ENCODE measurements at places on chromosomes 5 and 9. TPM values are rescaled to one million over a fixed set of nuclear protein-coding genes. Genes with fewer than 3 reads are reported as not detected.
A peak's percentile ranks its signal among the peaks of the same experiment; 100 is the strongest.

EEIG1 gene
- 32.8 TPM for total RNA-seq

STK32A gene
- 6.2 TPM for total RNA-seq

CDH6 gene
- 6.5 TPM for total RNA-seq

PLAC8L1 gene
- not detected for total RNA-seq

FAM114A2 gene
- total RNA-seq = 7.2 TPM

BAAT gene
- total RNA-seq = 0.53 TPM

ZCCHC7 gene
- 25.1 TPM for total RNA-seq

IPPK gene
- total RNA-seq = 28.0 TPM

IFNK gene
- total RNA-seq = not detected

ELAVL2 gene
- total RNA-seq = not detected

NOTCH1 gene
- total RNA-seq = 120 TPM

GRCh38 chr9:89137542-89138462, 40.8 kb downstream of the SHC3 start:
- no peak overlapping the region for H3K4me3 ChIP-seq
- no peaks in the 10 kb centered on the region for H3K27me3 ChIP-seq
- no peak overlapping the region for H3K27ac ChIP-seq
- H3K4me1 ChIP-seq = peaks cover 3% of the 10 kb centered on the region
- DNase-seq = peak; percentile 77

DNA sequence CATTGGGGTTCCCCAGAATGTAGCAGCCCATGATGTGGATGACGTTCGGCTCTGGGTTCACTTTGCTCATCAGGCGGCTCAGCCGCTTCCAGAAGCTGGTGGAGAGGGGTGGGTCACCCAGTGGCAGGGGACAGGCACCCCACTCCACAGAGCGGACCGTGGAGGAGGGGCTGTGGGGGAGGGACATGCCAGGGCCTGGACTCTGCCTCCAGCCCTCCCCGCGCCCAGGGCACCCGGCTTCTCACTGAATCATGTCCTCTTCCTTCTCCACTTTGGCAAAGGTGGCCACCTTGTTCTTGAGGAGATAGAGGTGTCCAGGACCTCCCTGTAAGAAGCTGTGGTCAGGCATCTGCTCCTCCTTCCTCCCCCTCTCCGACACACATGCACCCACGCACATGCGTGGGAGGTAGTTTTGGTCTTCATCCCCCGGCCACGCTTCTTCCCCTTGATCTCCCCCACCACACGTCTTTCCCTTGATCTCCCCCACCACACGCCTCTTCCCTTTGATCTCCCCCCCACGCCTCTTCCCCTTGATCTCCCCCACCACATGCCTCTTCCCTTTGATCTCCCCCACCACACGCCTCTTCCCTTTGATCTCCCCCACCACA, 8.9 kb upstream of the ENTPD8 start:
- H3K27ac ChIP-seq = no peak overlapping the region
- peaks cover 20% of the 10 kb centered on the region for H3K4me1 ChIP-seq
- no peak for DNase-seq
- H3K27me3 ChIP-seq = no peaks in the 10 kb centered on the region
- H3K36me3 ChIP-seq = peaks cover 30% of the 10 kb centered on the region

- no peak overlapping the region for H3K27ac ChIP-seq
- DNase-seq = no peak
- H3K4me1 ChIP-seq = no peaks in the 10 kb centered on the region
- H3K4me3 ChIP-seq = no peak overlapping the region
- H3K27me3 ChIP-seq = no peaks in the 10 kb centered on the region
- H3K36me3 ChIP-seq = peaks cover 11% of the 10 kb centered on the region
These were observed 25.2 kb downstream of the CYFIP2 start for GRCh38 chr5:157290981-157291711.

GRCh38 chr5:2003690-2004365, 121.1 kb upstream of the IRX4 start:
- H3K27me3 ChIP-seq = no peaks in the 10 kb centered on the region
- no peak overlapping the region for H3K27ac ChIP-seq
- no peaks in the 10 kb centered on the region for H3K36me3 ChIP-seq
- no peaks in the 10 kb centered on the region for H3K4me1 ChIP-seq
- no peak overlapping the region for H3K4me3 ChIP-seq
- DNase-seq = no peak

- no peaks in the 10 kb centered on the region for H3K36me3 ChIP-seq
- no peak overlapping the region for H3K4me3 ChIP-seq
- no peak overlapping the region for H3K27ac ChIP-seq
- H3K4me1 ChIP-seq = no peaks in the 10 kb centered on the region
- H3K27me3 ChIP-seq = no peaks in the 10 kb centered on the region
- DNase-seq = no peak
These were observed 180.5 kb downstream of the CEMIP2 start for GRCh38 chr9:71587576-71588362.

DNA sequence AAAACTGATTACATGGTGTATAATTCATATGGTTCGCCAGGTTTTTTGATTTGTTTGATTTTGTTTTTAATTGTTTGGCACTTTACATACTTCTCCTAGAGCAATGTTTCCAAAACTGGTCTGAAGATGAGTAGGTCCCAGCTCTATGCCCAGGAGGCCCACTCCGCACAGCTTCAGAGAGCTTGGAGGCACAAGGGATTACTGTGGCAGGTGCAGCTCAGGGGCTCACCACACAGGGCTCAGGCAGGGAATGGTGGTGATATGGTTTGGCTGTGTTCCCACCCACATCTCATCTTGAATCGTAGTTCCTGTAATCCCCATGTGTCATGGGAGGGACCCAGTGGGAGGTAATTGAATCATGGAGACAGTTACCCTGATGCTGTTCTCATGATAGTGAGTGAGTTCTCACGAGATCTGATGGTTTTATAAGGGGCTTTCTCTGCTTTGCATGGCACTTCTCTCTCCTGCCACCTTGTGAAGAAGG, 296.6 kb downstream of the MED10 start:
- H3K36me3 ChIP-seq = no peaks in the 10 kb centered on the region
- H3K27ac ChIP-seq = no peak overlapping the region
- H3K4me3 ChIP-seq = no peak overlapping the region
- DNase-seq = no peak

DNA sequence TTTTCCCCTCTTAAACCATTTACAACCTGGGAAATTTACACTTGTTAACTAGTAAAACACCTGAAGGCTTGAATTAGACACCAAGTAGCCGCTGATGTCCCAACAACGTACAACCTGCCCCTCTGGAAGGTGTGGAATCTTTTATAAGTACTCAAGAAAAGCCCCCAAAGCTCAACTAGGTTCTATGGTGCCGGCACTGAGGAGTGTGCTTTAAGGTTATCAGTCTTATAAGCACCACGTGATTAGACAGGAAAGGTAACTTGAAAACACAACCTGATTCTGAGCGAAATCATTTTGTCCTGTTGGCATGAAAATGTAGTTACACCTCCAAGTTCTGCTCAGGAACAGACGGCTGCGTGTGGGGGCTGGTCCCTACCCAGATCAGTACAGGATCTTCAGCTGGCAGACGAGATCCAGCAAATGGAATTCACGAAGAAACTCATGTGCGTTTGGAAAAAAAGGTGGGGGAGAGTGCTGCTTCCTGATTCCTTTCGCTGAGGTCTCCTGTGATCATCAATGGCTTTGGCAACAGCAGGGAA, 195.5 kb downstream of the MEF2C start:
- H3K4me3 ChIP-seq = no peak overlapping the region
- no peak for DNase-seq
- no peaks in the 10 kb centered on the region for H3K36me3 ChIP-seq

DNA sequence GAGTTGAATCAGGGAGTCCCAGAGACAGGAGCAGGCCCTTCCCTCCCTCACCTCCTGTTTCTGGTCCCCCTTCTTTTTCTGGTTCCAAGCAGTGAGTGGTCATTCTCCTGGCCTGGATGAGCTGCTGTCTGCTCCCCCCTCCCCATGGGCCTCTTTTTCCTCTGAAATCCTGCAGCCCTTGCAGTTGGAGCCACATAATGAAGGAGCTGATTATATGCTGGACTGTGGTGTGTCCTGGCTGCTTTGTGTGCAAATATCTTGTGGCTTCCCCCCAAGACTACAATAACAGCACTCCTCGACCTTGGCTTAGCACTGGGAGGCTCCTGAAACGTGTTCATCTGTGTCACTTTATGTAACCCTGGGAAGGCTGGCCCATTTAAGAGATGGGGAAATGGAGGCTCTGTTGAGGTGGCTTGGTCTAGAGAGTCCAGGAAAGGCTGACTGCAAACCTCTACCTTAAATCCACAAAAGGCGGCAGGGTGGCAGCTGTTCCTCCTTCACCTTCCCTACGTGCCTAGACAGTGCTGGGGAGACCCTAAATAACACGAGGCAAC, 69.2 kb downstream of the SH3PXD2B start:
- no peaks in the 10 kb centered on the region for H3K27me3 ChIP-seq
- no peaks in the 10 kb centered on the region for H3K4me1 ChIP-seq
- H3K4me3 ChIP-seq = no peak overlapping the region
- H3K36me3 ChIP-seq = peaks cover 40% of the 10 kb centered on the region

DNA sequence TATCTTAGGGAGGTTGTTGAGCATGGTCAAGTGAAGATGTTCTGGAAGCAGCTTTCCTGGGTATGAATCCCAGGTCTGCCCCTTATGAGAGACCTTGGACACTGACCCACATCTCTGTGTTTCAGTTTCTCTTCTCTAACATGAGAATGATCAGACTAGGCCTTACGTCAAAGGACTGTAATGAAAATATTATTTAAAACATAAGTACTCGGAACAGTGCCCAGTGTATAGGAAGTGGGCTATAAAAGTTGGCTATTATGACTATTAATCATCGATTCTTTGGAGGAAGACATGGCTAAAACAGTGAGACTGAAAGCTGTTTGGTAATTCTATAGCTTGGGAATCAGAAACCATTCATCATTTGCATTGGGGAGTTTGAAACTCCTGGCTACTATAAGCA, 65.3 kb upstream of the MYO10 start:
- no peak overlapping the region for H3K27ac ChIP-seq
- H3K27me3 ChIP-seq = no peaks in the 10 kb centered on the region
- no peak for DNase-seq
- H3K36me3 ChIP-seq = no peaks in the 10 kb centered on the region
- no peak overlapping the region for H3K4me3 ChIP-seq
- H3K4me1 ChIP-seq = peaks cover 5% of the 10 kb centered on the region

DNA sequence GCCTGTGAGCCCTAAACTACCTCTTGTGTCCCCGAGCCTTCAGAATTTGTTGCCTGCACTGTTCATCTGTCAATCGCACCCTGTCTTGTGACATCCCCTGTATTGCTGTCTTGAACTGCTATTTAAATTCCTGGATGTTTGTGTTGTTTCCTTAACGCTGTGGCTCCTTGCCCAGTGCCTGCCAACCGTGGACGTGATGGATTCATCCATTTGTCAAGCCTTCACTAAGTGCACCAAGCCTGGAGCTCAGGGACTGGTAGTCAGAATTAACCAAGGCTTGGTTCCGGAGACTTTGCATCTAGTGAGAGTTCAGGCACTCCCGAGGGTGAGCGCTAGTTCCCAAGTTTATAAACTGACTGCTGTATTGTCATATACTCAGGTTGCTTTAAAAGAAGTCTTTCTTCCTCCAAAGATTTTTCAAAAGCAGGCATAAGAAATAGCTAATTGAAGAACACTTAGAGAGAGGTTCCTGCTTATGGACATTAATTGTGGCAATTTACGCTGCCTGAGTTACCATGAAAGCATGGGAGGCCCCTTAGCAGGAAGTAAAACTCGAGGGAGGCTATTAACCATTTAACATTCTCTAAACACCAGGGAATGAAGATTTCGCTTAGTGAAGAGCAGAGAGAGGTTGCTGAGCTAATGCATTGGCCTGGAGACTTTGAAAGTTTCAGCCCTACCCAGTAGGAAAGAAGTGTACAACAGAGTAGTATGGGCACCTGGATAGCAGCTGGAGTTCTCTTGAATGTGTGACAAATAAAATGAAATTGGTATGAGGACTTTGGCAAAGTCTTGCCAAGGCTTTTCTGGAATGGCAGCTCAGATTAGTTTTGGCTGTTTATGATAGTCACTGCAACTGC, 29.0 kb downstream of the RGS3 start:
- no peak overlapping the region for H3K4me3 ChIP-seq
- H3K27ac ChIP-seq = peak overlapping the region; percentile 92
- no peak for DNase-seq
- H3K36me3 ChIP-seq = peaks cover 4% of the 10 kb centered on the region

DNA sequence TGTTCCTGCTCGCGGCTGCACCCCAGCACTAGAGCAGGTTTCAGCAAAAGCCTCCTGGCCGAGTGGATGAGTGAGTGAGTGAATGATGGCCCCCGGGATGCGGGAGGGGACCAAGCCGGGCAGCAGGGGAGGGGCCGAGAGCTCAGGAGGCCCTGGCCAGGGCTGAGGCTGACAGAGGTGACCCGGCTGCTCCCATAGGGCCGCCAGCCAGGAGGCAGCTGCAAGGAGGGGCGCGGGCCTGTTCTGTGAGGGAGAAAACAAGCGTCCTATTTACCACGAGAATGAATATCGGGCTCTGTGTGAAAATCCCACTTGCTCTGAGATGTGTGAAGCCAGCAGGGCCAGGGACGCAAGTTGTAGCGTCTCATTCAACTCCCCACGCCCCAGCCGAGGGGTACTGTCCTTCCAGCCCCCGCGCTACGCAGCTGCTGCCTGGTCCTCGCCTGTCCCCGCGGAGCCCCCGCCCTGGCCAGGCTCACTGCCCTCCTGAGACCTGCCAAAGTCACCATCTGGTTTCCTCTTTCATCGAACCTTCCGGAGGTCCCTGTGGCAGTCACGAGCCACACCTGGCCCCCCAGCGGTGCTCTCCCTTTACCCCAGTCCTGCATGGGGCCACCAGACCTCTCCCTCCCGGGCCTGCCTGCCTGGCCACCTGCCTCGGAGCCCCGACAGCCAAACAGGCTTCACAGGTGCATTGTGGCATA, 38.8 kb downstream of the RASGEF1C start:
- H3K4me1 ChIP-seq = no peaks in the 10 kb centered on the region
- no peak overlapping the region for H3K27ac ChIP-seq
- no peaks in the 10 kb centered on the region for H3K27me3 ChIP-seq
- H3K36me3 ChIP-seq = no peaks in the 10 kb centered on the region
- no peak for DNase-seq

DNA sequence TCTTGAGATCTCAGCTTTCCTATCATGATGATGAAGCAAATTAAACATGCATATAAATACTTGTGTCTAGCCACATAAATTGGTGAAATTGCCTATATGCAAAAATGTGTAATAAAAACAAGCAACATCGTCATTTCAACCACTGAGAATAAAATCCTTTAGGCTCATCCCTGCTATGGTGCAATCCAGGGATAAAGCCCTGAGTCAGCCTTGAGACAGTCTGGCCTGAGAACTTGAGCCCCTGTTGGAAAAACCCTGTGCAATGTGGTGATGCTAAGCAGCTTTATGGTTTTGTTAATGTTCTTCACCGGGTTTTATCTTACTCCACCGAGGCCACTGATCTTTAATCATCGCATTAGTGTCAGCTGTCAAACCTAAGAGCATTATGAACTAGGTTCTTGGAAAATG, 170.5 kb downstream of the DCP2 start:
- no peaks in the 10 kb centered on the region for H3K36me3 ChIP-seq
- DNase-seq = no peak
- no peak overlapping the region for H3K4me3 ChIP-seq
- no peak overlapping the region for H3K27ac ChIP-seq

DNA sequence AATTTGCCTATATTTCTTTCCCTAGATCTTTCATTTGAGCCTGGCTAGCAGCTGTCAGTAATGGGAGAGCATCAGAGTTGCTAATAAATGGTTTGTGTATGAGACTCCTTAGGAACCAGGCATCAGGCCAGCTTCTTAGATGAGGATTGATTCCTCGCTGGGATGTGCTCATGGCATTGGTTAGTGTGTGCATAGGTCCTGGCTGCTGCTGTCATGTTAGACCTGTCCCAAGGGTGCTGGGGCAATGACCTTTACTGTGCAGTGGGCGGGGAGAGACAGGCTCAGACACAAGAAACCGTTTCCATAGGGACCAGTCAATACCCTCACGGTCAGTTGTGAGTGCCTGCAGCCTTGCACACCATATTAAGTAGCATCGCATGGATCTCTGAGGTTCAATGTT, 112.3 kb upstream of the NR3C1 start:
- H3K27me3 ChIP-seq = no peaks in the 10 kb centered on the region
